ENCODE measurements at places on chromosomes 3 and 15. TPM values are rescaled to one million over a fixed set of nuclear protein-coding genes. Genes with fewer than 3 reads are reported as not detected.

DNA sequence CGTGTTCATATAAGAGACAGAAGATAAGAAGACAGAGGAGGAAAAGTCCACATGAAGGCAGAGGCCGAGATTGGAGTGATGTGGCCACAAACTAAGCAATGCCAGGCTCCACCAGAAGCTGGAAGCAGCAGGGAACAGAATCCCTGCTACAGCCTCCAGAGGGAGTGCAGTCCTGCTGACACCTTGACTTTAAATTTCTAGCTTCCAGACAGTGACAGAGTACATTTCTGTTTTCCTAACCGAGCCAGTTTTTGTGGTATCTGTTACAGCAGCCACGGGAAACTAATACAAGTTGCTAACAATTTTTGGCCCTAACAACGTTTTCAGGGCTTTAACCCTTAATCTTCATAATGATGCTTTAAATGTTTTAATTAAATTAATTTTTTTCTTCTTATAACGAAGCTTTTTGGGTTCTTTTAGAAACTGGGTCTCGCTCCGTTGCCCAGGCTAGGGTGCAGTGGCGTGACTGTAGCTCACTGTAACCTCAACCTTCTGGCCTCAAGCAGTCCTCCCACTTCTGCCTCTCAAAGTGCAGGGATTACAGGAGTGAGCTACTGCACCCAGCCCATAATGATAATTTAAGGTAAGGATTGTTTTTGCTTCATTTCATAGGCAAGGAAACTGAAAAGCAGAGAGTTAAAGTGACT is 202.3 kb upstream of the PROK2 start:
- peak; percentile 6 for DNase-seq

GRCh38 chr15:63991706-63992105 is 54.6 kb downstream of the DAPK2 start:
- DNase-seq = peak; percentile 36

DNA sequence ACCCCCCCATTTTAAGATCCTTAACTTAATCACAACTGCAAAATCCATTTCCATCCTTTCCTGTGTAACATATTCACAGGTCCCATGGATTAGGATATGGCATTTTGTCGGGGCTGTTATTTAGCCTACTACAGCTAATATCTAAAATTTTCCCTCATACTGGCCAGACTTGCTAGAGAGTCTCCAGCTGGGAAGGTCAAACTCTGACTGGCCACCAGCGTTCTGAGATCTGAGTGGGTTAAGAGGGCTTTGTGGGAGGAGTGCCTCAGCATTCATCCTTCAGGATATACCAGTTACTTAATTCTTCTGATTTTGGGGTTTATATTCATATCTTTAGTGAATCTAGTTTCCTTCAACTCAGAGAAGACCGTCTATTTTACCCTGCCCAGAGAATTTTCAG is 17.7 kb downstream of the TM4SF18 start:
- DNase-seq = no peak

DNA sequence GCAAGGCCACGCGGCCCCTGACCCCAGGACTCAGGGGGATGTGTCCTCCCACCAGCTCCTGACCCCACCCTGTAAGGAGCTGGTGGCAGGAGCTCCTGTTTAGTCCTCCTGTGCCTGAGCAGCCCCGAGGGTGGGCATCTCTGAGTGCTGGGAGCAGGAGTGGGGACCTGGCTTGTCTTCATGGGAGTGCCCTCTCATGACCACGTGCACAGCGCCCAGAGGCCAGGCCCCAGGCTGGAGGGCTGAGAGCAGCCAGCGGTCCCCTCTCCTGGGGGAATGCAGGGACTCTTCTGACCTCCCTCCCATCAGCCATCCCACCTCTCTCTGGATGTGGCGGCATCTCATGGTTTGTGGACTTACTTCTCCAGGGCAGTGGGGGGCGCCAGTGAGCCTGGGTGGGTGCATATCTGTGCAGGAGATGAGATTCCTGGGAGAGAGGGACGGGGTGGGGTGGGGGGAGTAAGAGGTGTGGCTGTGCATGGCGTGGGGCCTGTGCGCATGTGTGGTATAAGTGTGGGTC is 205.6 kb downstream of the TBC1D2B start:
- no peak for DNase-seq

- DNase-seq = no peak
Observed at GRCh38 chr3:134134240-134134639, 104.5 kb upstream of the SLCO2A1 start.

DNA sequence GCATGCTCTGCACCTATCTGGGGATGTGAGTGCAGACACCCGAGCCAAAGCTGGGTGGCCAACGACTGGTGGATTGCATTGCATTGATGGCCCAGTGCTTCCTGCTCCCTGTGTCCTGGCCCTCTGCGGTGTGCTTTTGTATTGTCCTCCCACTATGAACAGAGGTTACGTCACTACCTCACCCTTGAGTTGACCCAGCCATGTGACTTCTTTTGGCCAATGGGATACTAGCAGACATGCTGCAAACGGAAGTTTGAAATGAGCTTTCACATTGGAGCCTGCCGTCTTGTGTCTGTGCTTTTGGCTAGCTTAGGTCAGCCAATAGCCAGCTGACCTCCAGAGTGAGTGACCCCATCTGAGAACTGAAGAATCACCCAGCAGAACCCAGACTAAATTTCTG is 15.3 kb upstream of the TBC1D21 start:
- DNase-seq = no peak

Gene IL5RA
- total RNA-seq = not detected

GRCh38 chr15:39692356-39693327 is 90.0 kb downstream of the FSIP1 start:
- DNase-seq = no peak

Gene GOLGA8N
- 4.8 TPM for total RNA-seq

DNA sequence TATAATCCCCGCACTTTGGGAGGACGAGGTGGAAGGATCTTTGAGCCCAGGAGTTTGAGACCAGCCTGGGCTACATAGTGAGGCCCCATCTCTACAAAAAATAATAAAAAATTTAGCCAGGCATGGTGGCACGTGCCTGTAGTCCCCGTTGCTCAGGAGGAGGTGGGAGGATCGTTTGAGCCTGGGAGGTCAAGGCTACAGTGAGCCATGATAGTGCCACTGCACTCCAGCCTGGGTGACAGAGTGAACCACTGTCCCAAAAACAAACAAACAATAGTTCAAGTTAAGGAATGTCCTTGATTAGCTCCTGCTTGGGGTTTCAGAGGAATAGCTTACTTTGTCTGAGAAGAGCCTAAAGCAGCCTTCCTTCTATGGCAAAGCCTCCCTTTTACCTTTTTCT is 51.7 kb upstream of the AMOTL2 start:
- no peak for DNase-seq

Gene SKOR1
- 0.15 TPM for total RNA-seq

- no peak for DNase-seq
Observed at GRCh38 chr15:26721232-26721967, 51.5 kb downstream of the GABRB3 start.

Gene CCR8
- total RNA-seq = not detected

Gene EPHA3
- total RNA-seq = not detected

DNA sequence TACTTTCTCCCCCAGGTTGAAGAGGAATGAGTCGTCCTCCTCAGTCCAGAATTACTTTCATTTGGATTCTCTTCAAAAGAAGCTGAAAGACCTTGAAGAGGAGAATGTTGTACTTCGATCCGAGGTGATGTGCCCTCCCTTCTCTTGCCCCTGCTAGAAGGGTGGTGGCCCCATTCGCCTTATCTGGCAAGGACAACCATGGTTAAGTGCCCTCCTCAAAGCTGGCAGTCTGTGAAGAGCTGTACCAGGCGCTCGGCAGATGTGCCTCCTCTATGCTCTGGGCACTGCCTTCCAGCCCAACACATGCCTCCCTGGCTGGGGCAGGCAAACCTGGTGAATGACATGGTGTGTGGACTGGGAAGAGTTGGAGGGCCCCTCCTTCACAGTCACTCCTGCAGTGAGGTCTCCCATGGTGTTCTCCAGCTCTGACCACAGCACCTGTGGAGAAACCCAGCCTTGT is 77.0 kb downstream of the CCK start:
- no peak for DNase-seq

- no peak for DNase-seq
Observed at GRCh38 chr3:197736010-197736490, 654 bp downstream of the RUBCN start.

DNA sequence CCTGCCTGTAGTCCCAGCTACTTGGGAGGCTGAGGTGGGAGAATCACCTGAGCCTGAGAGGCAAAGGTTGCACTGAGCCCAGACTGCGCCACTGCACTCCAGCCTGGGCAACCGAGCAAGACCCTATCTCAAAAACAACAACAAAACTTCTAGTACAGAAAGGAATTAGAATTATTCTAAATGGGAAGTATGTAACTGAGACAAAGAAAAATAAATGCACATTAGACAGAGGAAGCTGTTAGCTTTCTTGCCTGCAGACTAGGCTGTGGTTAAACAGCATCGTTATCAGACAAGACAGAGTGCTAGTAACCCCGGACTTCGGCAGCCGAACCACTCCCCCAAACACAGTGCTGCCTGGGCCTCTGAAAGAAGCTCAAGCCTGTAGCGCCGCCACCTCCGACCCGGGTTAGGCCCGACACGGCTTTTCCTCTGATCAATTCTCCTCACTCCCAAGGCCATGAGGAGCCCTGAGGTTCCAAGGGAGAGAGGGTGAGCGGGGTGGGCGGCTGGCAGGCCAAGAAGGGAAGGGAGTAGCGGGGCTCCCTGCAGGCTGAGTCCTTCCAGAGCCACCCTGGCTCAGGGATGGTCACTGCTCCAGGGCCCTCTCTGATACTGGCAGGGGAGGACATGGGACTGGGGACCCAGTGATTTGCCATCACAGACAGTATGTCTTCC is 44.8 kb upstream of the MUC4 start:
- DNase-seq = no peak

- no peak for DNase-seq
Observed at GRCh38 chr15:31255732-31256377, 70.8 kb upstream of the KLF13 start.

Gene TMEM62
- 22.2 TPM for total RNA-seq

- no peak for DNase-seq
Observed at GRCh38 chr3:160012108-160012507, 23.5 kb downstream of the IL12A start.

- no peak for DNase-seq
Observed at GRCh38 chr3:29952431-29952830, 654.0 kb upstream of the TGFBR2 start.

Measured in endothelial cell of umbilical vein (primary cell).